MCF 10A (cell line): ENCODE measurements at places on chromosomes 3 and 15. TPM values are rescaled to one million over a fixed set of nuclear protein-coding genes. Genes with fewer than 3 reads are reported as not detected.

DNA sequence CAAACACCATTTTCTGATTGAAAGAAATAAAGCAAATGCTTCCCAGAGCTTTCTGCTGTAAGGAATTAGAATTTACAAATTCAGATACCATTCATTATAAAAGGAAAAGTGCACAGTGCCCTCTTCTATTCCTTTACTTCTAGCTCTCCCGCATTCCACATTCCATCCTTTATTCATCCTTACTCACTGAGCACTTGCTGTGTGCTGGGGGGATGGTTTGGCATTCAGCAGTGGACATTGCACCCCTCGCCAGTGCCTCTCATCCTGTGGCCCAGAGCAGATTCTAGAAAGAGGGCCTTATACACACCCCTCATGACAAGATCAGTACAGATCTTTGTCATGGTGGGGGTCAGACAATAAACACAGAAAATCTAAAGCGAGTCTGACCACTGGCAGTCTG lies 73.0 kb downstream of the MGLL start:
- DNase-seq = no peak
- no peak overlapping the region for H3K4me3 ChIP-seq
- peaks cover 46% of the 10 kb centered on the region for H3K4me1 ChIP-seq
- H3K36me3 ChIP-seq = no peaks in the 10 kb centered on the region
- H3K27me3 ChIP-seq = no peaks in the 10 kb centered on the region
- peak overlapping the region; percentile 73 for H3K27ac ChIP-seq

DNA sequence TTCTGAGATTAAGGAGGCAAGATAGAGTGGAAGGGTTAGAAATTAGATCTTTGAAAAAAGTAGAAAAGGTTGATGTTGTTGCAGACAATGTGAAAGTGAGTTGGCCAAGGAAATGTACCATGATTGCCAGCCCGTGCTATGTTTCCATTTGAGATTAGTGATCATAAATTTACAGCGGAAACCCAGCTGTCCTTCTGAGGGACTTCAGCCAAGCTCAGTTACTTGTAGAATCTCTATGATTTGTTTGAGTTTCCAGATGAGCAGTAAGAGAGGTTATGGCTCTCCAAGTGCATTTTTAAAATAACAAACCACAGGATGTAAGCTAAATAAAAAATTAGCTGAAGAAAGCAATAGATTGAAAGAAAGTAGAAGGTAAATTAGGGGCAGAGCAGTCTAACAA lies 54.2 kb upstream of the RBMS3 start:
- no peak for DNase-seq
- H3K27ac ChIP-seq = no peak overlapping the region
- no peaks in the 10 kb centered on the region for H3K27me3 ChIP-seq
- peaks cover 6% of the 10 kb centered on the region for H3K36me3 ChIP-seq
- no peak overlapping the region for H3K4me3 ChIP-seq
- no peaks in the 10 kb centered on the region for H3K4me1 ChIP-seq

DNA sequence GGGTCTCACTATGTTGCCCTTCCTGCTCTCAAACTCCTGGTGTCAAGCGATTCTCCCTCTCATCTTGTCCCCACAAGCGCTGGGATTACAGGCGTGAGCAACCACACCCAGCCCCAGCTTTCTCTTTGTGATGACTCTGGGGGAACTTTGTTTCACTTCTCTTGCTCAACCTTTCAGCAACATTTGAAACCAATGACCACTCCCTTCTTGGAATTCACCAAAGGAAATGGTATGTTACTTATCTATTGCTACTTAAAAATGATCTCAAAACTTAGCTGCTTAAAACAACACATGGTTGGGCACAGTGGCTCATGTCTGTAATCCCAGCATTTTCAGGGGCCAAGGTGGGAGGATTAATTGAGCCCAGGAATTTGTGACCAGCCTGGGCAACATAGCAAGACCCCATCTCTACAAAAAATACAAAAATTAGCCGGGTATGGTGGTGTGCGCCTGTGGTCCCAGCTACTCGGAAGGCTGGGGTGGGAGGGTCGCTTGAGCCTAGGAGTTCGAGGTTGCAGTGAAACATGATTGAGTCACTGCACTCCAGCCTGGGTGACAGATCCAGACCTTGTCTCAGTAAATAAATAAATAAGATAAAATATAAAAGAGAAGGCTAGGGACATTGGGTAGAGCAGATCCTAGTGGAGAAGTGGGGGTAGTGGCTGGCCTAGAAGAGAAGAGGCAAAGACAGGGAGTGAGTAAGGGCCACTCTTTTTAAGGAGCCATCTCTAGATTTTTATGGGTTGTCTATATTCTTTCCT lies 10.3 kb upstream of the COPG1 start:
- no peaks in the 10 kb centered on the region for H3K36me3 ChIP-seq
- peak overlapping the region; percentile 96 for H3K27ac ChIP-seq
- H3K4me1 ChIP-seq = peaks cover 19% of the 10 kb centered on the region
- peak; percentile 77 for DNase-seq
- peak overlapping the region; percentile 54 for H3K4me3 ChIP-seq

- no peak overlapping the region for H3K27ac ChIP-seq
- no peak overlapping the region for H3K4me3 ChIP-seq
- DNase-seq = peak; percentile 44
- H3K27me3 ChIP-seq = no peaks in the 10 kb centered on the region
- no peaks in the 10 kb centered on the region for H3K4me1 ChIP-seq
- H3K36me3 ChIP-seq = no peaks in the 10 kb centered on the region
Observed at GRCh38 chr15:78415284-78415683, 22.7 kb upstream of the IREB2 start.

- H3K36me3 ChIP-seq = no peaks in the 10 kb centered on the region
- H3K4me1 ChIP-seq = no peaks in the 10 kb centered on the region
- no peak overlapping the region for H3K27ac ChIP-seq
- DNase-seq = no peak
Observed at GRCh38 chr3:112908252-112908651, 61.6 kb upstream of the CD200R1L start.

DNA sequence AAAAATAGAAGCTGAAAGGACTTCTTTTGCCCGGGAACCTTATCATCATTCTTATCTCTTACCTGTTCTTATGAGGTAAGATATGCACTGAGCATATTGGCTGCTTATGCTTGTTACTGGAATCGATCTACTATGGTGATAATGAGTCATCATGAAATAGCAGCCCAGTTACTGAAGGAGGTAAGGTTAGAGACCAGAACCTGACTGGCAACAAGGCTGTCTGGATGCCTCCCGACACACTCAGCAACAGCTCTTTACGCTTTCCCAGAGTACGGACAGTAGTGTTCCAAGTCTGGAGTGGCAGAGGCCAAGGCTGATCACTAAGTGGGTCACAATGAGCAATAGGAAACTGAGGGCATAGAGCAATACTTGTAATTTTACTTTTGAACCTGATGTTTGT lies 314.1 kb downstream of the NLGN1 start:
- H3K4me3 ChIP-seq = no peak overlapping the region
- peaks cover 66% of the 10 kb centered on the region for H3K27me3 ChIP-seq
- DNase-seq = no peak
- H3K36me3 ChIP-seq = no peaks in the 10 kb centered on the region

DNA sequence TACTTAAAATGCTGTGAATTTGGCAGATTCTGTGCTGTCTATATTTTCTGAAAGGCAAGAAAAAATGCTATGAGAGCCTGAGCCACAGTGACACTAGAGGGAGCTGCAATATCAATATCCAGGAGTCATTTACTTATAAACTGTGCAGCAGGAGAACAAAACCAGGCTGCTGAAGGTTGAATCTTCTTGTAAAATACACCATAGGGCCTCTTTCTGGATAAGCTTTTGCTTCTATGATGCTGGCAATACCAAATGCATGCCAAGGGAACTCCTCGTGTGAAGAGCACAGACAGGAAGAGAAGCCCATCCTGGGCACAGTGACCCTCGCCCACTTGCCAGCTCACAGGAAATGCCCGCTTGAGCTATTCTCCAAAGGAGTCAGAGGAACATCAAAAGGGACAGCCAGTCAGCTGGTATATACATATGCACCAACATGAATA lies 48.0 kb upstream of the TSPAN3 start:
- no peak overlapping the region for H3K27ac ChIP-seq
- no peak overlapping the region for H3K4me3 ChIP-seq
- H3K4me1 ChIP-seq = no peaks in the 10 kb centered on the region
- DNase-seq = peak; percentile 66
- H3K36me3 ChIP-seq = no peaks in the 10 kb centered on the region

GRCh38 chr3:42216302-42216701 lies 49.7 kb downstream of the CCK start:
- H3K27me3 ChIP-seq = no peaks in the 10 kb centered on the region
- no peak overlapping the region for H3K27ac ChIP-seq
- DNase-seq = no peak
- H3K36me3 ChIP-seq = peaks cover 41% of the 10 kb centered on the region

DNA sequence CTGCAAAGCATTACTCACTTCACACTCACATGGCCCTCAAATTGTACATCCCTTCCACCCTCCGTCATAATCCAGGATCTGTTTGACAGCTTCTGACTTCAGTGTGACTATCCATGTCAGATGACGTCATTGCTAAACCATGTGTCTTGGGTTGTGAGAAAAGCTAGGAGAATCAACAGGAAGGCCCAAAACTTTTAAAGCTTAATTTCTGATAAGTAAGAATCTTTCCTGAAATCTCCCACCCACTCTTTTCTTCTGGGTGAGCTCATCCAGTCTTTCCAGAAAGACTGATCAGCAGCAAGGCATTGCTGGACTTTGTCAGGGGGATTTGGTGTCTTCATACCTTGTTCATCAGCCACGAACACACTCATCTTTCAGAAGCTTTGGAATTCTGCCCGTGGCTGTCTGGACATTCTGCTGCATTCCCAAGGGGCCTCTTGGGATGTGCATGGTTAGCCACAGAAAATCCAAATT lies 11.5 kb upstream of the LMCD1 start:
- H3K4me3 ChIP-seq = no peak overlapping the region
- no peak overlapping the region for H3K27ac ChIP-seq
- H3K4me1 ChIP-seq = peaks cover 33% of the 10 kb centered on the region
- no peaks in the 10 kb centered on the region for H3K36me3 ChIP-seq

DNA sequence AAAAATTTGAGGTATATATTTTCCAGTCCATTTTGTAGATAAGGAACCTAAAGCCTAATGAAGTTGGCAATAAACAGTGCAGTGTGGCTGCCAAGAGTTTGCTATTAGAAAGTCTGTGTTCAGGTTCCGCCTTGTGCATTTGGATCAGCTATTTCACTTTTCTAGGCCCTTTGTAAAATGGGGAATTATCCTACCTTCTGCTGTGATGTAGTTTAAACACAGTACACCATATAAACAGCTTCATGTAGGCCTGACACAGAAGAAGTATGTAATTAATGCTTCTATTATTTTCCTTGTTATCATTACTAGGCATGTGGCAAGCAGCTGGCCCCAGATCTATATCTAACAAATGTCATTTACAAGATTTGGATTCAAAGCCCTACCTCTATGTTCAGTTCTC lies 456.3 kb downstream of the GABRG3 start:
- no peak for DNase-seq
- no peaks in the 10 kb centered on the region for H3K4me1 ChIP-seq
- H3K27ac ChIP-seq = no peak overlapping the region

DNA sequence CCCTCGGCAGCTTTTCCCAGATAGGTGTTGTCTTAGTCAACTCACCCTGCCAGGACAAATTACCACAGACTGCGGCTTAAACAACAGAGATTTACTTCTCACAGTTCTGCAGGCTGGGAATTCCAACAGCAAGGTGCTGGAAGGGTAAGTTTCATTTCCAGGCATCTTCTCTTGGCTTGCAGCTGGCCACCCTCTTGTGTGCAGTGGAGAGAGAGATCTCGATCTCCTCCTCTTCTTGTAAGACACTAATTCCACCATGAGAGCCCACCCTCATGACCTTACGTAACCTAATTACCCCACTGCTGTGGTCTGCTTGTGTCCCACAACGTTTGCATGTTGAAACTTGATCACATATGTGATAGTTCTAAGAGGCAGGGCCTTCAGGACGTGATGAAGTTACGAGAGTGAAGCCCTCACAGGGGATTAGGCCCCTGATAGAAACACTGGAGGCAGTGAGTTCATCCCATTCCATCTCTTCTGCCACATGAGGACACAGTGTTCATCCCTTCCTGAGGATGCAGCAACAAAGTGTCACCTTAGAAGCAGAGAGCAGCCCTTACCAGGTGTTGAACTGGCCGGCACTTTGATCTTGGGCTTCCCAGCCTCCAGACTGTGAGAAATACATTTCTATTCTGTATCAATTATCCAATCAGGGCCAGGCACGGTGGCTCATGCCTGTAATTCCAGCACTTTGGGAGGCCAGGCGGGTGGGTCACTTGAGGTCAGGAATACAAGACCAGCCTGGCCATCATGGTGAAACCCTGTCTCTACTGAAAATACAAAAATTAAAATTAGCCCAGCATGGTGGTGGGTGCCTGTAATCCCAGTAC lies 247.7 kb downstream of the PLCL2 start:
- no peak for DNase-seq
- no peaks in the 10 kb centered on the region for H3K36me3 ChIP-seq
- no peak overlapping the region for H3K27ac ChIP-seq
- no peak overlapping the region for H3K4me3 ChIP-seq

GRCh38 chr3:72191209-72191960 lies 406.4 kb upstream of the PROK2 start:
- DNase-seq = peak; percentile 26
- no peak overlapping the region for H3K4me3 ChIP-seq
- no peak overlapping the region for H3K27ac ChIP-seq
- peaks cover 14% of the 10 kb centered on the region for H3K4me1 ChIP-seq

GRCh38 chr3:105869531-105869833 lies 670 bp upstream of the CBLB start:
- no peaks in the 10 kb centered on the region for H3K36me3 ChIP-seq
- DNase-seq = no peak
- H3K4me3 ChIP-seq = peak overlapping the region; percentile 92
- H3K27ac ChIP-seq = peak overlapping the region; percentile 97
- peaks cover 32% of the 10 kb centered on the region for H3K4me1 ChIP-seq

DNA sequence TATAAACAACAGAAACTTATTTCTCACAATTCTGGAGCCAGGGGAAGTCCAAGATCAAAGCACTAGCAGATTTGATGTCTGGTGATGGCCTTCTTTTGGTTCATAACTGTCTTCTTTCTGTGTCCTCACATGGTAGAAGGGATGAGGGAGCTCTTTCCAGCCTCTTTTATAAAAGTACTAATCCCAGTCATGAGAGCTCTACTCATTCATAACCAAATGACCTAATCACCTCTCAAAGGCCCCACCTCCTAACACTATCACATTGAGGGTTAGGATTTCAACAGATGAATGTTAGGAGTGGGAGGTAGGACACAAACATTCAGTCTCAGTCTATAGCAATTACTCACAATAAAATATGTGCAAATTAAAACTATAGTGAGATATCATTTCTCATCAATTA lies 50.1 kb upstream of the UBE2E2 start:
- H3K36me3 ChIP-seq = no peaks in the 10 kb centered on the region
- H3K27ac ChIP-seq = no peak overlapping the region
- H3K4me3 ChIP-seq = no peak overlapping the region

The THPO gene
- total RNA-seq = not detected in 2 replicates

The ITGA11 gene
- total RNA-seq = 0.19 TPM in 1 of 2 replicates, not detected in the other

The PGBD4 gene
- 2.4 and 2.6 TPM in 2 replicates for total RNA-seq

The WDR93 gene
- 0.33 and 0.47 TPM in 2 replicates for total RNA-seq

The WDR49 gene
- 0.54 and 0.98 TPM in 2 replicates for total RNA-seq

The IGSF10 gene
- total RNA-seq = not detected in 2 replicates

The HIGD2B gene
- not detected in 2 replicates for total RNA-seq

The GOLGA8M gene
- total RNA-seq = 1.2 and 1.6 TPM in 2 replicates

The COL6A5 gene
- total RNA-seq = not detected in 2 replicates

The PLIN1 gene
- 0.09 and 0.17 TPM in 2 replicates for total RNA-seq

The SOX14 gene
- total RNA-seq = not detected in 2 replicates
